T-helper 2 cell treated with Interferon-gamma antibody and Interleukin-4, amounts not matched to agents 5 μg/mL and 100 μg/mL, for 36 hours (primary cell): ENCODE measurements at places on chromosomes 6 and 20.
A peak's percentile ranks its signal among the peaks of the same experiment; 100 is the strongest.

DNA sequence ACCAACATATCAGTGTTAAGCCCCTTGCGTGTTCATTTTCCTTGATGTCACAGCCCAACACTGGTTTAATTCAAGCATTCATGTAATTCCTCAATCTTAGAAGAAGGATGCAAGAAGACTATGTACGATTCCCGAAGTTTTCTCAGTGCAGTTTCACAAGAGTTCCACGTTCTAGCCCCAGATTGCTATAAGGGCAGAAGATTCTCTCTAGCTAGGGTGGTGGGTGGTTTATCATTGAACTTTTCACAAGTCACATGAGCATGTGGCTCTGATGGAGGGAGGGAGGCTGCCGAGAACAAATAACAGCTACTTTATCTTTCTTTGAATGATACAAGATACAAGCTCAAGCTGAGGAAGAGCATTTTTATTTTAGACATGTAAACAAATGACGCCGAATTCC lies 71.9 kb upstream of the NHSL1 start:
- H3K4me1 ChIP-seq, result no peaks in the 10 kb centered on the region
- peaks cover 20% of the 10 kb centered on the region for H3K27me3 ChIP-seq
- no peak overlapping the region for H3K4me3 ChIP-seq
- no peak for DNase-seq

DNA sequence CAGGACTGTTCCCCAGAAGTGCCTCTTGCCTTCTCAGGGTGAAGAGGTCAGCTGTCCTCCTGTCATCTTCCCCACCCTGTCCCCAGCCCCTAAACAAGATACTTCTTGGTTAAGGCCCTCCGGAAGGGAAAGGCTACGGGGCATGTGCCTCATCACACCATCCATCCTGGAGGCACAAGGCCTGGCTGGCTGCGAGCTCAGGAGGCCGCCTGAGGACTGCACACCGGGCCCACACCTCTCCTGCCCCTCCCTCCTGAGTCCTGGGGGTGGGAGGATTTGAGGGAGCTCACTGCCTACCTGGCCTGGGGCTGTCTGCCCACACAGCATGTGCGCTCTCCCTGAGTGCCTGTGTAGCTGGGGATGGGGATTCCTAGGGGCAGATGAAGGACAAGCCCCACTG lies 9.8 kb downstream of the PI16 start:
- peaks cover 18% of the 10 kb centered on the region for H3K36me3 ChIP-seq
- peaks cover 27% of the 10 kb centered on the region for H3K4me1 ChIP-seq
- DNase-seq, result no peak
- H3K27ac ChIP-seq, result peak overlapping the region; percentile 34
- H3K4me3 ChIP-seq, result no peak overlapping the region

- H3K4me1 ChIP-seq, result peaks cover 27% of the 10 kb centered on the region
- peaks cover 80% of the 10 kb centered on the region for H3K27me3 ChIP-seq
- H3K36me3 ChIP-seq, result peaks cover 2% of the 10 kb centered on the region
- peak overlapping the region; percentile 66 for H3K4me3 ChIP-seq
- no peak overlapping the region for H3K27ac ChIP-seq
- no peak for DNase-seq
These were observed 7.2 kb downstream of the PRDM13 start for GRCh38 chr6:99613705-99614429.

- H3K4me1 ChIP-seq, result no peaks in the 10 kb centered on the region
- no peak overlapping the region for H3K27ac ChIP-seq
- no peaks in the 10 kb centered on the region for H3K36me3 ChIP-seq
These were observed 200.5 kb upstream of the KCNQ5 start for GRCh38 chr6:72421387-72421786.

DNA sequence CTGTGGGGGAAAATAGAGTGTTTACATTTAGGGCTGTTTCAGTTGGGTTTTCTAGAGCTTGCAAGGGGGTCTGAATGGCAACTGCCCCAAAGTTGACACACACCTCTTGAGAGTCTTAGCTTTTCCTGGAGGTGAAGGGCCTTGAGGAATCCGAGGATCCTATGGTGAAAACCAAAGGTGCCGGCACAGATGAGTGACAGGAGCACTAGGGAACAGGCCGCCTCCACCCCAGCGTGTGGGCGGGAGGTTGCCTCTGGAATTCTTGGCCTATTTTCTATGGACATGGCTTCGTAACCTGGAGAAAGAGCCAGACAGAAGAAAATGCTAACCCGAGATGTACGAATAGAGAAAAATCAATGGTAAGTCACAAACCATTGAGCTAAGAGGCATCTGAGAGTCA lies 283.2 kb upstream of the FOXQ1 start:
- DNase-seq, result no peak
- H3K4me1 ChIP-seq, result no peaks in the 10 kb centered on the region
- no peaks in the 10 kb centered on the region for H3K27me3 ChIP-seq
- no peaks in the 10 kb centered on the region for H3K36me3 ChIP-seq

DNA sequence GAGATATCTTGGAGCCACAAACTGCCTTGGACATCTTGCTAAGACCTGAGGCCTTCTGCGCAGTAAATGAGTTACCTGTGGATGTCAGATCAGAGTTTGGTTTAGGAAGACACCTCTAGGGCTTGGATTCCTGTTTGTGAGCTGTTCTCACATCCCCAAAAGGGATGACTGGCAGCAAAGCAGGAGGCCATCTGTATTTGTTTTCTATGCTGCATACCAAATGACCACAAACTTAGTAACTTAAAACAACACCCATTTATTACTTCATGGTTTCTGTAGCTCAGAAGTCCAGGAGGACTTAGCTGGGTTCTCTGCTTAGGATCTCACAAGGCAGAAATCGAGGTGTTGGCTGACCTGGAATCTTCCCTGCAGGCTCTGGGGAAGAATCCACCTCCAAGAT lies 116.7 kb downstream of the UNC5CL start:
- peaks cover 20% of the 10 kb centered on the region for H3K27me3 ChIP-seq
- no peak for DNase-seq
- H3K36me3 ChIP-seq, result no peaks in the 10 kb centered on the region
- no peaks in the 10 kb centered on the region for H3K4me1 ChIP-seq
- no peak overlapping the region for H3K27ac ChIP-seq

GRCh38 chr6:20058912-20059311 lies 153.4 kb downstream of the MBOAT1 start:
- no peak overlapping the region for H3K4me3 ChIP-seq
- H3K36me3 ChIP-seq, result no peaks in the 10 kb centered on the region
- peaks cover 21% of the 10 kb centered on the region for H3K4me1 ChIP-seq
- no peaks in the 10 kb centered on the region for H3K27me3 ChIP-seq

- H3K4me3 ChIP-seq, result no peak overlapping the region
- H3K27ac ChIP-seq, result no peak overlapping the region
- no peaks in the 10 kb centered on the region for H3K4me1 ChIP-seq
- no peaks in the 10 kb centered on the region for H3K36me3 ChIP-seq
These were observed 379.4 kb downstream of the TAF4 start for GRCh38 chr20:61686051-61686936.

DNA sequence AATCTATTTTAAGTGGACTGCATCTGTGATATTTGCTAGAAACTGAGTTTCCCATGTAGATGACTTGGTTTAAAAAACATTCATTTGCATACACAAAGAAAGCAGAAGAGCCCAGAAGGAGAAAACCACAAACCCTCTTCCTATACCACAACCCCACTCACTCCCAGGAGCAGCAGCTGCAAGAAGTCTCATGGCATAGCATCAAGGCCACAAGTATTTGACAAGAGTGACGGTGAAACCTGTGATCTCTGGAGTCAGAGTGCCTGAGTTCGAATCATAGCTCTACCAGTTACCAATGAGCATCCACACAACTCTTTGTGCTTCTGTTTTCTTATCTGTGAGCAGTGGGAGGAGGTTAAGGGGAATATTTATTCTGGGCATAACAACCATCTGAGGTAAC lies 44.7 kb upstream of the SIRPG start:
- no peak for DNase-seq
- H3K36me3 ChIP-seq, result no peaks in the 10 kb centered on the region
- H3K27me3 ChIP-seq, result peaks cover 4% of the 10 kb centered on the region
- peaks cover 6% of the 10 kb centered on the region for H3K4me1 ChIP-seq
- no peak overlapping the region for H3K4me3 ChIP-seq

- H3K27me3 ChIP-seq, result no peaks in the 10 kb centered on the region
- no peaks in the 10 kb centered on the region for H3K4me1 ChIP-seq
- H3K4me3 ChIP-seq, result no peak overlapping the region
- H3K27ac ChIP-seq, result no peak overlapping the region
- H3K36me3 ChIP-seq, result no peaks in the 10 kb centered on the region
These were observed 299.0 kb downstream of the DOK5 start for GRCh38 chr20:54774426-54774825.

GRCh38 chr6:24906314-24906713 lies 29.4 kb downstream of the RIPOR2 start:
- no peak overlapping the region for H3K27ac ChIP-seq
- H3K4me1 ChIP-seq, result peaks cover 52% of the 10 kb centered on the region
- DNase-seq, result no peak

DNA sequence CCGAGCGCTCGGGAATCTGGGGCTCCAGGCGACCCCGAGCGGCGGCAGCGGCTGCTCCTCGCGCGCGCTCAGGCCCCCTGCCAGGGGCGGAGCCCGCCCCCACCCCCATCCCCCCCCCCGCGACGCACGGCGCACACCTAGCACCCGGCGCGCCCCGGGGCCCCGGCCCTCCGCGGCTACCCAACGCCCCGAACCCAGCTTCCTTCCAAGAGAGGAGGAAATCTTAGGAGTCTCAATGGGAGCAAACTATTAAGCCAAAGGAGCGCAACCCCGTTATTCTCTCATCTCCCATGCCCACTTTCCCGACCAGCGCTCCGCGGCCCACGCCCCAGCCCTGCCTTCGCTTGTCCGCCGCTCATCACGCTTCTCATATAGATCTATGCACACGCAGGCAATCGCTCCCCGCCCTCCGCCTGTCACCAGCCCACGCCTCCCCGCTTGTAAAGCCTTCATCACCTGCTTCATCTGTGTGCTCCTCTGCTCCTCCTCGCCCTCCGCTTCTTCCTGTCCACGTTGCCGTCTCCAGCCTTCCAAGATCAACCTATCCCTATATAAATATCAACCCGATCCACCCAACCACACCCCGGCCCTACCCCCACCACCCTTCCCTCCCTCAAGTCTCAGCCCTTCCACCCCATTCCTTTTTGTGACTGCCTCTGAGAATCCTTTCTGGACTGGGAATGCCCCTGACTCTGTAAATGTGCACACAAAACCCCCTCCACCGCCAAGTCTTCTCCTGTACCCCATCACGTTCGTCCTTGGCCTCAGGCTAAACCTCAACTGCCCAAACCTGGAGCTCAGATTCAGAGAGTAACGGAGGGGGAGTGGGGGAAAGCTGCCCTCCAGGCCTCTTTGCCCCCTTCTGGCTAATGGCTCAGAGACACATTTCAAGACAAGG lies at the start of gene DLK2:
TSS of gene DLK2 (minus strand) at position 18 of the 898 bp plus-strand sequence. CDS start 723 bp downstream, outside the sequence.
- DNase-seq, result peak; percentile 43
- peaks cover 10% of the 10 kb centered on the region for H3K4me1 ChIP-seq
- peaks cover 32% of the 10 kb centered on the region for H3K27me3 ChIP-seq
- peak within 1 kb of the TSS; percentile 22 for H3K27ac ChIP-seq

DNA sequence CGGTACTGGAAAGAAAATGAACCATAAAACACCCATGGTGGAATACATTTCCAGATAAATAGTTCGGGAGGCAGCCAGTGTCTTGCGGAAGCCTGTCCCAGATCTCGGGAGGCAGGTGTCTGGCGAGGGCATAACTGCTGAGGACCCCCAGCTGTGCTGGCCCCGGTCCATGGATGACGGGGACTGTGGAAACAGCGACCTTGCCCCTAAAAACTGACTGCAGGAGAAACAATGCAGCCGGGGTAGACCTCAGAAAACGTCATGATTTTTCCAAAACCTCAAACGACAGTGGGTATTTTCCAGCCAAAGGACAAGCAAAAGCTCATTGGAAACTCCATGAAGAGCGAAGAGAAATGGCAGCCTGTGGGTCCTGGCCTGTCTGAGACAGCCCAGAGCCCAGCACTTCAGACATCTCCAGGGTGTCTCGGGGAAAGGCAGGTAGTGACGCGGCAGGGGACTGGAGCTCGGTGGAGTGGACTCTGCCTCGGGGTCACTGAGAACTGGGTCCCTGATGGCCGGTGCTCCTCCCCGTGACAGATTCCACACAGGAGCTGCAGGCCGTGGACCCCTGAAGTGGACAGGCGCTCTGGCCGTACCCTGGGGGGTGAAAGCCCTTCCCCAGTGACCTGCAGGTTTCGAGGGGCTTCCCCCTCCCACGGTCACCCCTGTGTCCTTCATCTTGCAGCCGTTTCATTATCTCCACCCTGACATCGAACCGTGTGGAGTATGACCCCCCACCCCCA lies 188.6 kb downstream of the SYNDIG1 start:
- H3K4me1 ChIP-seq, result no peaks in the 10 kb centered on the region
- no peak overlapping the region for H3K27ac ChIP-seq
- no peaks in the 10 kb centered on the region for H3K36me3 ChIP-seq
- no peaks in the 10 kb centered on the region for H3K27me3 ChIP-seq

GRCh38 chr6:24719125-24719971 lies at the start of gene C6orf62:
C6orf62 (minus strand) TSS chr6:24719154; CDS start chr6:24718668, 486 bp downstream.
- peak within 1 kb of the TSS; percentile 100 for H3K4me3 ChIP-seq
- peaks cover 53% of the 10 kb centered on the region for H3K36me3 ChIP-seq

- H3K36me3 ChIP-seq, result peaks cover 18% of the 10 kb centered on the region
- H3K27me3 ChIP-seq, result peaks cover 28% of the 10 kb centered on the region
These were observed 39.4 kb downstream of the TOX2 start for GRCh38 chr20:43953919-43954592.
